ENCODE measurements at places on chromosomes 11 and 22.

DNA sequence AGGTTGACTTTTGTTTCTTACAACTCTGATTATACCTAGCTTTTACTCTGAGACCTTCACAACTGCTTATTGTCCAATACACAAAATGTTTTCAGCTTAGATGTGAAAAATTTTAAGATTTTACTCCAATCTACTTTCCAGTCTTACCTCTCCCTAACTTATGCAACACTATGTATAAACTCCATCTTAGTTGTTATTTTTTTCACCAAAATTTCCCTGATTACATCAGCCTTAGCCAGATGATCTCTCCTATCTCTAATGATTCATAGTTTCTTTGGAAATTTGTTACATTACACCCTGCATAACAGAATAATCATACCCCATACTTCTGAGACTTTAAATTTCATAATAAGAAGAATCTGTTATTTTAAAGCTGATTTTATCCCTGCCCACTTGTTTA is 621.0 kb upstream of the ANO3 start:
- DNase-seq, result no peak

DNA sequence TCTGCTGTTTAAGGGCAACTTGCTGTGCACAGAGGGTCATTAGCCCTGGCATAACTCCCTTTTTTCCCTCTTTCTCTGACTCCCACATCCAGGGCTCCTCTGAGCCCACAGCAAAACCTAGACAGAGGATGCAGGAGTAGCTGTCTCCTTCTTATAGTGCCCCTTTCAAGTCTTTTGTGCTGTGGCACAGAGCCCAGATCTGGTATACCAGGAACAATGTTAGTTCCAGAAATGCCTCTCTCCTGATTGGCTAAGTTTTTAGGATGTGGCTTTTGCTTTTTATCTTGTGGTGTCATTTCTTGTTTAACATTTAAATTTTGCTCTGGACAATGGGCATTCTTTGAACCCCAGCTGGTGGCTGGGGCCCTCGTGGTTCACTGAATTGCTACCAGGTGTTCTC is 25.6 kb upstream of the RRM1 start:
- DNase-seq, result no peak

- no peak for DNase-seq
Observed at GRCh38 chr11:66316849-66317251, at the start of gene CD248. Gene CD248, minus strand, starts transcription at chr11:66317044. Its CDS starts 17 bp downstream, at chr11:66317027.

- DNase-seq, result no peak
Observed at GRCh38 chr11:86246293-86246675, 1.7 kb downstream of the EED start.

DNA sequence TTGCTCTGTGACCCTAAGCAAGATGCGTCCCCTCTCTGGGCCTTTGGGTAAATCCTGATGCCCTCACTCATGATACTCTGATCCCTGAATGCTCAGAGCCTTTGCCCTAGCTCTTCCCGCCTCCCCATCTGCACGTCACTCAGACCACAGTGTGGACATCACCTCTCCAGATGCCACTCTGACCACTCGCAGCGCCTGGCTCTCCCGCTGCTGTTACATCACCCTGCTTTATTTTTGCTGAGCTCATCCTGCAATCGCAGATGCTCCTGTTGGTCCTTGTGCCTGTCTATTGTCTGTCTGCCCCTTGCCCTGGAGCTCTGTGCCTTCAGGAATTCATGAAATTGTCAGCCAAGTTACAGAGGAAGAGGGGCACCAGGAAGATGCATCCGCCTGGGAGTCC is 5.5 kb downstream of the OSM start:
- no peak for DNase-seq

Measured in stimulated activated CD4-positive, alpha-beta T cell treated with anti-CD3 and anti-CD28 coated beads, Interleukin-2, amount 100 ng/mL, for 48 hours (primary cell).